Activated CD8-positive, alpha-beta memory T cell treated with anti-CD3 and anti-CD28 coated beads for 1 hour (primary cell): ENCODE measurements at places on chromosomes 1 and 21.

DNA sequence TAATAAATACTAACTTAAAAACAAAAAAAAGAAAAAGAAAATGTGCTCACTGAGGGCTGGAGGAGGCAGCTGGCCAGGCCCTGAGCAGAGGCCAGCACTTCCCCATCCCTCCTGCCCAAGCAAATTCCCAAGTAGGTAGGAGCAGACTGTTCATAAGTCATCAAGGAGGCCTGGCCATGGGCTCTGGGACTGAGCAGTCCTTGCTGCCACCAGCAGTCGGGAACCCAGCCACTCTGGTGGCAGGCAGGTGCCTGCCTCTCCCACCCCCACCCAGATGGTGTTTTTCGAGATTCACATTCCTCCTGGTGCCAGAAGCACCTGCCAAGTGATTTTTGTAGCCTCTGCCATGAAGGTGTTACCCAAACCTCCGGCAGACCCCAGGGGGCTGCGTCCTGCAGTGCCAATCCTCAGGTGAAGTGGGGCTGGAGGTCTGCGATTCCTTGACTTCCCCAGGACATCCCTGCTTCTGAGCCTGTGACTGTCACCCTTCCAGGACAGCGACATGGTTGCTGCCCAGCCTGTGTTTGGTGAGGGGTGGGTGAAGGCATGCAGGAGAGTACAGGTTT lies 204.2 kb upstream of the TMEM51 start:
- DNase-seq: no peak

GRCh38 chr1:207459008-207459407 lies 4.9 kb downstream of the CR2 start:
- DNase-seq: no peak

- no peak for DNase-seq
Measured at GRCh38 chr1:199878823-199879222, 148.7 kb upstream of the NR5A2 start.

- DNase-seq: no peak
Measured at GRCh38 chr1:43061757-43062156, 103.1 kb upstream of the SLC2A1 start.

DNA sequence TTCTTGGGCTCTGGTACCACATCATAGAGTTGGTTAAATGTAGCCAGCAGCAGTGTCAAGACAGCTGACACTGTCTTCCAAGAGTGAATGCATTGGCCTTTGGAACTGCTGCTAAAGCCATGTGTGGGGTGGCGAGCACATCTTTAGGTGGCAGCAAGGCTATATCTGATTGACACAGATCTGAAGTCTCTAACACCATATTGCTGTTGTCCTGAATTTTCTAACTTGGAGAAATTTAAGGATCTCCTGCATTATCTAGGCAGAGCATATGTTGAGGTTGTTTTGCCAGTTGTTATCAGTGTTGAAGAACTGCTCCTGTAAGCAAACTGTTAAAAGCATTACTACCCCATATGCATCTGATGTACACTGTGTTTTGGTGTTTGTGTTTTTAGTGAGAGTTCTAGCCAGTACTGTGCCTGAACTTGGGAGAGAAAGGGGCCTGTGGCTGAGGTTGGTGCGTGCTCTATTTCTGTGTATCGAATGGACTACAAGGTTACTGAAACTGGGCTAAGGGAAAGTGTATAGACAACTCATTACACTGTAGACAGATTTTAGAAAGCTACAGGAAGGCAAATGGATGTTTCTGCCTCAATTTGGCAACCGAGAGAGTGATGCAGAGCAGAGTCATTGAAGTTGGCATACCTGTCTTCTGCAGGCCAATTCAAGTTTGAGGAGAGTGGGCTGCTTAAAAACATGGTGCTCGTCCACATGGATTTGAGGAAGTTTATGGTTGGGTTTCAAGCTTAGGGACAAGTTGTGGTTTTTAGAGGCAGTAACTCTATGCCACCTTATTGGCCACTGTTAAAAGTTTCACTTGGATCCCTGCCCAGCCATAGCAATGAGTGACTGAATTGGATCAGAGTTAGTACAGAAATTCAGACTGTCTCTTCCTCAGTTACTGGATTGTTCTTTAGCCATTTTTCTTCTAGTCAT lies 16.9 kb downstream of the DYRK3 start:
- DNase-seq: no peak

- no peak for DNase-seq
Measured at GRCh38 chr1:110281363-110282290, 57.5 kb upstream of the RBM15 start.

DNA sequence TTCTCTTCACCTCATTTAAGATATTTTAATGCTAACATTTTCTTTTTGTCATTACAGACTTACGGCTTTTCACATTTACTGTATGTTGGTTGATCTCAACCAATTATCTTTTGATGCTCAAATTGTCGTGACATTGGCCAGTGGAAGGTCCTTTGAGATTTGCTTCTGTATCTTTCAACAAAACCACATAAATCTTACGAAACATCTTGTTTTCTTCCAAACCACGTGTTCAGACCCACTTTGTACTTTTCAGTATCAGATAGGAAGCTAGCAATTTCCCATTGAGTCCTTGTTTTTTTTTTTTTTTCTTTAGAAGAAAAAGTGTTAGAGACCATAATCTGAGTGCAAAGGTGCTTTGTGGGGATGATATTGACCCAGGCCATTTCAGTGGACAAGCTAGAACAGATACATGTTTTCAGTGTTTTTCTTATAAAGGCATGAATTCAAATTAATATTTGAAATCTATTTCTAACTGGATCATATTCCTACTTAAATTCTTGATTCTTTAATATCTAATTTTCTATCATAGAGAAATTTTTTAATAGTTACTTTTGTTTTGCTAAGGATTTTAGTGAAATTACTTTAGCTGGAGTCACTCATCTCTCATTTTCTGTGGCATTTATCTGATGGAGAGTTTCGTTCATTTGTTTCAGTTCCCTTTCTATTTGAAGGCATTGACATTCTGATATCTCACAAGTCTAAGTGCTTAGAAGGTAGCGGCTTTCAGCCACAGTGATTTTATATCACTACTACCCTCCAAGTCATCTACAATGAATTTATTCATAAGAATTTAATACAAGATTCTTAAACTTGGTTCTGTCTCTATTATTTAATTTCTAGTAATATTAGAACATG lies 26.7 kb downstream of the ATG4C start:
- no peak for DNase-seq

- DNase-seq: no peak
Measured at GRCh38 chr21:36730291-36731281, 31.7 kb downstream of the SIM2 start.

DNA sequence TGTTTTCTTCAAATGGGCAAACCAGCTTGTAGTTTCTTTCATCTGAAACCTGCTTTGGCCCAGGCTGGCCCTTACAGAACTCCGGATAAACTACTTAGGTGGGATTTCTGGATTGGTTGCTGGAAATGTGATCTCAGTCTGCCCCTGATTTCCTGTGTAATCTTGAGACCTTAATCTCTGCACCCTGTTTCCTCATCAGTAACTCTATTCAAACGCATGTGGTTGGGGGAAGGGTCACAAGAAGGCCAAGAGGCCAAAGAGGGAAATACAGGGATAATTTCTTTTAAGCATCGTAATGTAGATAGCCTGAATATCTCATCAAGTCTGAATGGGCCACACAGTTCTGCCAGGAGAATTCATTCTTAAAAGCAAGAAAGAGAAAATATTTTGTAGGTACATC lies 483.6 kb downstream of the LTN1 start:
- DNase-seq: no peak

- no peak for DNase-seq
Measured at GRCh38 chr1:65681096-65681495, 111.6 kb upstream of the PDE4B start.

GRCh38 chr21:32889596-32889995 lies 118.0 kb upstream of the PAXBP1 start:
- no peak for DNase-seq

- DNase-seq: no peak
Measured at GRCh38 chr1:40766017-40766416, 17.6 kb upstream of the KCNQ4 start.

- no peak for DNase-seq
Measured at GRCh38 chr21:32093646-32094462, 185.0 kb downstream of the MIS18A start.

- no peak for DNase-seq
Measured at GRCh38 chr21:23955135-23955843, 1652.0 kb downstream of the MRPL39 start.
